ENCODE measurements at places on chromosomes 2 and 18.

DNA sequence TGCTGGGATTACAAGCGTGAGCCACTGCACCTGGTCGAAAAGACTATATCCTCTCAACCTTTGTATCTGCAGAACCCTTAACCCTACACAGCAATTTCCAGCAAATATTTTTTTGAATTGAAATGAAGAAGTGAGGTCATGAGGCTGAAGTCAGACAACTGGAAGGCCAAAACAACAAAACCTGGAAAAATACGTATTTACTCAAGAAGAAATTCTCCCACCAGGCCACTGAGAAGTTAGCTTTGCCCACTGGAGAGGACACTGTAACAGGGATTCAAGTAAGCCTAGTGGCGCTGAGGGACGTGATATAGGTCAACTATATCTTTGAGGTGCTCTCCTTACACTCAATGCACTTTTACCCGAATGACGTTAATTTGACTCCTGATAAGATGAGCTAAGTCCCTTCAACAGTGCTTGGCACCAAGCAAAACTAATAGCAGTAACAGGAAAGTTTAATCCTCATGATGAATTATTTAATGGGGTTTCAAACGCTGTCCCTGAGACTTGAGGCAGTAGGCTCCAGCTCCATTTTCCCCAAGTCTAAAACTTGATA, 1.9 kb downstream of the HDLBP start:
- no peak for DNase-seq

- DNase-seq: no peak
Measured at GRCh38 chr2:184677171-184677570, 78.8 kb downstream of the ZNF804A start.

GRCh38 chr2:41535575-41535974, 512.2 kb upstream of the PKDCC start:
- no peak for DNase-seq

GRCh38 chr2:225112362-225113126, 70.3 kb upstream of the DOCK10 start:
- no peak for DNase-seq

DNA sequence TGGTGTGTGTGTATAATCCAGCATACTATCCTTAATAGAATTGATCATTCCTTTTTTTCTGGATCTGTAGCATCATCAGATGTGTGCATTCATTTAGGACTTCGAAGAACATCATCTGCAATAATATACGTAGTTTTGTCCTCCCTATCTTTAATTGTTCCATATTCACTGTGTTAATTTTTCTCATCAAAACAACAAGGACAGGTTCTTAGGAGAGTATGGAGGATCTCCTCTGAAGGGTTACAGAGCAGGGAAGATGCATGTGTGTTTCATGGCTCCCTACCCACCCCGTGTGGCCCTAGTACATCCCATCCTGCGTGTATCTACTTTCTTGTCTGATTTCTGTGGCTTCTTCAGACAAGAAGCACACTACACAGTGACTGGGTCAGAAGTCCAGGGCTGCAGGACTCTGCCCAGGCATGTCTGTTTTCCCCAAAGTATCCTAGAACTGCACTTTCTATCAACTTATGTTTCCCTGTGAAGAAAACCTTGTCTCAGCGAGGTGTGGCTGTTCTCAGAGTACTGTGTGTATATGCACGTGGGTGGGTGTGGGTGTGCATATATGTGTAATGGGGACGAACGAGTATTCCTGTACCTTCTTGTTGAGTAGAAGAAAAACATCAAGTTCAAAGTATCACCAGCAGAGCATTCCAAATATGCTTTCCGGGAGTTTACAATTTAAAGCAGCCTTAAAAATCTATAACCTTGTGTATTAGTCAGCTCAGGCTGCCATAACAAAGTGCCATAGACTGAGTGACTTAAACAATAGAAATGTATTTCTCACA, 220.4 kb upstream of the FOSL2 start:
- no peak for DNase-seq

GRCh38 chr2:59096973-59097372, 855.8 kb upstream of the FANCL start:
- no peak for DNase-seq

DNA sequence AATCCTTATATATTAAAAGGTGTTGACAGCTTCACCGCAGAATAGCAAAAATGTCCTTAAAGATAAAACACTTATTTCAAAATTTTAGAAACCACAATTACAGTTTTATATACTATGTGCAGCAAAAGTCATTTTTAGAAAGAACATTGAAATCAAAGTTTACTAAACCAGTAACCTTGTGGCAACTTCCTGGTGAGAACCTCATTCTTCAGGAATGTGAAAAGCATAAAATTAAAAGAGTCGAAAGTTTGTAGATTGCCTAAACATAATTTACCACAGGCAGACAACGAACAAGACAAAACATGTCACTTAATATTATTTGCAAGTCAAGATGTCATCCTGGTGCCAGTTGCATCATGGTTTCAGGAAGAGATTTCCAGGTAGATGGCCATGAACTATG, 108.3 kb upstream of the NRP2 start:
- no peak for DNase-seq

- DNase-seq: no peak
Measured at GRCh38 chr2:200698217-200698616, 112.4 kb downstream of the AOX1 start.

GRCh38 chr18:70182548-70182947, 22.9 kb downstream of the RTTN start:
- no peak for DNase-seq

- no peak for DNase-seq
Measured at GRCh38 chr2:148756292-148756975, 111.9 kb downstream of the EPC2 start.

All from NCI-H1417 (cell line).